ENCODE measurements at places on chromosomes 7 and 10. TPM values are rescaled to one million over a fixed set of nuclear protein-coding genes. Genes with fewer than 3 reads are reported as not detected.

DNA sequence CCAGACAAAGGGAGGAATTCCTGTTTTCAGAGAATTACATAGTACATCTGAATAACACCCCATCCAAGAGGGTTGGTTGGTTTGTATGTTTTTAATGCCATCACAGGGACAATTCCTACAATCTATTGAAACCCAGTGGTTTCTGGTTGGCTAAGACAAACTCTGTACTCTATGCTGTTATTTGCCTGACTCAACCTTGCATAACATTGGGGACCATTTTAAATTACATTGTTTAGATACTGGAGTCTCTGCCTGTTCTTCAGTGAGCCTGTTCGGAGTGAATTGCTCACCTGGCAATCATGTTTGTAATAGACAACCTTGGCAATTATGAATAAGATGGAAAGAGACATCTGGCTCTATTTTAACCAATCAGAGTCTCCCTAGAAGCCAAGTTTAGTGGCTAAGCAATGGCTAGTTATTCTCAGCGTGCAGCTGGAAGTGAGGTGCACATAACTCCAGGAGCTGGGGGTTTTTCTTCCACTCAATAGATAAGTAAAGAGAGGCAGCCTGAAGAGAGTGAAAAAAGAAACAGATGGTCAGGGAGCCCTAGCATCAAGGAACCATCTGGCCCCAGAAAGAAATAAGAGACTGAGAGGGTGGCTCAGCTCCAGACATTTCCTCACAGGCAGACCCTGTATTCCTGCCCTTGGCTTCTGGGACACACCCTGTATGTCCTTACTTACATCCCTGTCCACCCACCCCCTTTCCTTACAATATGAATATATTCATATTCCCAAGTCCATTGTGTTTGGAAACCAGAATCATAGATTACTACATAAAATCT, 21.2 kb upstream of the SLC35G1 start:
- no peak for DNase-seq

GRCh38 chr7:77734659-77735421, 38.6 kb downstream of the RSBN1L start:
- DNase-seq: no peak

DNA sequence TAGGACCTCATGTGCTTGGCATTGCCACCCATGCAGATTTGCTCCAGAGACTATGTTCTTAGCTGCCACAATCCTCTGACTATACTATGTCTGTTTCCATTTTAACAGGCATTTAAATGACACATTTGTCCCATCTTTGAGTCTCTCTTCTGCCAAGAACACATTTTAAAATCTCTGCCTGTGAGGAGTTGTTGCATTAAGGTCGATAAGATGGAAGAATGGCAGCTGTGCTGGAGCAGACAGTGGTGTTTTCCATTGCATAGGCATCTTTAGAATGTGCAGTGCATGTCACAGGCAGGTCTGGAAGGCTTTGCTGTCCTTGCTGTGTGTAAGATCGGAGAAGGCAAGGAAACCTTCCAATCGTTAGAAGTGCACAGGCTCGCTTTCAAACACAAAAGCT, 70.9 kb upstream of the CELF2 start:
- DNase-seq: no peak

GRCh38 chr7:110881721-110882120, 209.2 kb upstream of the LRRN3 start:
- no peak for DNase-seq

- DNase-seq: no peak
These were observed 1208.0 kb downstream of the SORCS1 start for GRCh38 chr10:105956550-105956949.

DNA sequence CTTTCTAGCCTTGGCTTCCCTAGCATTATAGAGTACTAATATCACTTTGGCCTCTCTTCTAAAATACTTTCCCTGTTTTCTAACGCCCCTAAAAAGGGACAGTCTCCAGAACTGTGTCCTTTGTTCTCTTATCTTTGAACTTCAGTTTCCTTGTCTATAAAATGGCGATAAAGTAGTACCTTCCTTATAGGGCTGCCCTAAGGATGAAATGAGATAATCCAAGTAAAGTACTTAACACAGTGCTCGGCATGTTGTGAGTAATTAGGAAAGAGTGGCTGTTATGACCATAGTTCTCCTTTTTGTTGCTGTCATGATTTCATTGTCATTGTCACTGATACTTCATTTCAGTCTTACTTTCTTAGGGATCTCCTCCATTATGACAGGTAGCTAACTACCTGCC, 114.7 kb downstream of the EXOC4 start:
- no peak for DNase-seq

- peak; percentile 5 for DNase-seq
These were observed 49.3 kb downstream of the LYZL2 start for GRCh38 chr10:30580241-30580640.

DNA sequence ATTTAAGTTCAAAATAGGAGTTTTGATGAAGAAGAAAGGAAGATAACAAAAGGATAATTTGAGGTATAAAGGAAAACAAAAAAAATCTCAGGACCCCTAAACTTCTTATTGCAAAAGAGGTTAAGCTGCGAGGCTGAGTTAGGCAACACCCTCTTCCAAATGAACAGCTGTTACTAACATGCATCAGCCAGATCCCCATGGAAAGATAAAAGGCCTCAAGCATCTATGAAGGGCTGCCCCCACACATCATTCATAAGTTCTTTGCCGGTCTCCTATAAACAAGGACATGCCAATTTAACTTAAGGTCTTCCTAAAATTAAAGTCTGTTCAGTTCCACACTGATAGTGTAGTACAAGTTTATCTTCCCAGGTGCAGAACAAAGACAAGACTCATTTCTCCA, 75.8 kb upstream of the IMMP2L start:
- DNase-seq: no peak

GRCh38 chr7:146479040-146479439, 362.4 kb downstream of the CNTNAP2 start:
- DNase-seq: no peak

DNA sequence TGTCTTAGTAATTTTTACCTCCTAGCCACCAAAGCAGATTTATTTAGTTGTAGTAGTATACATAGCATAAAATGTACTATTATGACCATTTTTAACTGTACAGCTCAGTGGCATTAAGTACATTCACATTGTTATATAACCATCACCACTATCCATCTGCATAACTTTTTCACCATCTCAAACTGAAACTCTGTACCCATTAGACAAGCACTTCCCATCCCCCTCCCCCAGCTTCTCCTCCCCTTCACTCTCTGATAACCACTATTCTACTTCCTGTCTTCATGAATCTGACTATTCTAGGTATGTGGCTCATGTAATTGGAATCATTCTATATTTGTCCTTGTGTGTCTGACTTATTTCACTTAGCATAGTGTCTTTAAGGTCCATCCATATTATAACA, 71.9 kb downstream of the MRPL32 start:
- DNase-seq: no peak

DNA sequence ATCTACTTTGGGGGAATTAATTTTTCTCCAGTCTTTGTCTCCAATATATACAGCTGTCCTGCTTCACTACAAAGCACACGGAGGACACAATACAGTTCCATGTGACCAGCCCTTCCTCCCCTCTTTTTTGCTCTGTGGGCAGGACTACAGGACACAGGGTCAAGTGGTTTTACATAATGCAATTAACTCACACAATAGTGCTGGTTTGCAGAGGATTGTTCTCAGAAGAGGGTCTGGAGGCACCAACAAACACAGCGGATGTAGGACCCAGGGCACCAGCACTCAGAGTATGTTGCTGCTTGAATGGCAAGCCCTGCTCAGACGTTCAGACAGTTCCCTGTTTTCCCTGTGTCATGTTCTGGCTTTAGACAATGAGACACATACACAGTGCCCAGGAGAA, 52.0 kb upstream of the NPTX2 start:
- DNase-seq: no peak

DNA sequence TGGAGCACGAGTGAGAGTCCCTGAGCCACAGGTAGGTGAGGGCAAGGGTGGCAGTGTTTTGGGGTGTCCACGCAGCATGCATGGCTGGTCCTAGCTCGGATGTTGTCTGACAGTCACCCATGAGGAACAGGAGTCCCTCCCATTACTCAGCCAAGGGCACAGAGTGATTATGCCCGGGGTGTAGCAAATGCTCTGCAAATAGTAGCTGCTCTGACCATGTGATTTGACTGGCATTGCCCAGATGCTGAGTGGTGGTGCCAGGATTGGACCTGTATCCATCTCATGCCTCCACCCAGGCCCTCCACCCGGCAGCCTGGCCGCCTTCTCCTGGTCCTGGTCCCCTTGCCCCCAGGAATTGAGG, 150.8 kb downstream of the GRK5 start:
- DNase-seq: no peak

DNA sequence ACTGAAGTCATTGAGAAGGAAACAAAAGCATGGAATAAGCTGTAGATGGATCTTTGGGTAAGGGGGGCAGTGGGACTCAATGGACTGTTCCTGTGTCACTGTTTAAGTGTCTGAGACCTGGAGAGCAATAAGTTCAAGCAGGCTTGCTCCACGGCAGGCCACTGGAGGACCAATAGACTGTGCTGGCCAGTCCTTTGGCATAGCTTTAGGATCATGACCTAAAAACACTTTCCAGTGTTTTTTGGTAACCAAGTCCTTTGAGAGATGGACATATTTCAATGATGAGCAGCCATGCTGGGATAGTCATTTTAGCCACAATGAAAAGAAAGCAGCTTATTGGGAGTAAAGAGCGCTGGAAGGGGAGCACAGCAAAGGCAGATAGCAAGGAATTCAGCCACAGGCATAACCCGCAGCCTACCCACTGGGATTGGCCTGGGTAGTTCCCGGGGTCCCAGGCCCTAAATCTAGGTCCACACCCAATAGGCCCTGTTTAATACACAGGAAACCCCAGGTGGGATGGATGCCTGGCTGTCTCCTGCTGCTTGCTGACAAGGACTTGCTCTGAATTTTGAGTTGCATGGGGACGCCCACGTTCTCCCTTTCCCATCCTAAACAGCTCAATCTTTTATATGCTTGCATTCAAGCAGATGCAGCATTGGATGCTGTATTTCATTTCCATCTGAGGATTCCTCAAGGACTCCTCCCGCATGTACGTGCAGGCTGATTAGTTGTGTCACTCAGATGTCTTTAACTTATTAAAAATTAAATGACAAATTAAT, 727.2 kb downstream of the KCNMA1 start:
- no peak for DNase-seq

GRCh38 chr7:3283130-3283704, 17.8 kb upstream of the SDK1 start:
- no peak for DNase-seq

DNA sequence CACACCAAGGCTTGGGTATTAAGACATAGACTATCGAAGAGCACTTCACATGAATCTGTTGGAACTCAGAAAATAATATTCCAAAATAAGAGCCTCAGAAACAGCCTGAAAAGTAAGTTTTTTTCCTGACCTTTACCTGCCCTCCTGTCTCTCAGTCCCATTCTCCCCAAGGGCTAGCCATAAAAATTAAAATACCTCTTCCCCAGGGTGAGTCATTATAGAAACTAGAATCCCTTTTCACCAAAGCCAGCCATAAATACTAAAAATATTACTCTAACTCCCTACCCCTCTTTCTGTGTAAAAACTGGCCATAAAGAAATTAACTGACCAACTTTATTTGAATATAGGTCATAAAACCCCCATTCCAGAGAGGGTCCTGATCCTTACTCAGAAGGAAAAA, 87.9 kb upstream of the TMEM106B start:
- DNase-seq: no peak

GRCh38 chr10:87090779-87091178, 3.9 kb downstream of the GLUD1 start:
- DNase-seq: no peak

Gene PTF1A
- not detected for polyA plus RNA-seq

Gene OR6V1
- polyA plus RNA-seq: not detected

Gene BTBD16
- polyA plus RNA-seq: 0.34 TPM

Gene CRYGN
- not detected for polyA plus RNA-seq
